ENCODE measurements at places on chromosomes 2 and 18.
A peak's percentile ranks its signal among the peaks of the same experiment; 100 is the strongest.

- DNase-seq: no peak
These were observed 53.7 kb upstream of the GRB14 start for GRCh38 chr2:164675027-164675426.

DNA sequence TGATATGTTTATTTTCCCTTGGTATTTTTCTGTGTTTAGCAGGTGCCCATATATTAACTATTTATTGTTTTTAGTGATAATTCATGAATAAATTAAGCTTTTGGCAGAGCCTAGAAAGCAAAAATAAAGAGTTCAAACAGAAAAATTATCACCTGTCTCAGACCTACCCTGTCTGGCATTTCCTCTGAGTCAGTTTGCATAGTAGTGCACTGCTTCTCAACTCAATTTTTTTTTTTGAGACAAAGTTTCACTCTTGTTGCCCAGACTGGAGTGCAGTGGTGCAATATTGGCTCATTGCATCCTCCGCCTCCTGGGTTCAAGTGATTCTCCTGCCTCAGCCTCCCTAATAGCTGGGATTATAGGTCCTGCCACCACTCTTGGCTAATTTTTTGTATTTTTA lies 793.9 kb downstream of the SUCLG1 start:
- no peak for DNase-seq

DNA sequence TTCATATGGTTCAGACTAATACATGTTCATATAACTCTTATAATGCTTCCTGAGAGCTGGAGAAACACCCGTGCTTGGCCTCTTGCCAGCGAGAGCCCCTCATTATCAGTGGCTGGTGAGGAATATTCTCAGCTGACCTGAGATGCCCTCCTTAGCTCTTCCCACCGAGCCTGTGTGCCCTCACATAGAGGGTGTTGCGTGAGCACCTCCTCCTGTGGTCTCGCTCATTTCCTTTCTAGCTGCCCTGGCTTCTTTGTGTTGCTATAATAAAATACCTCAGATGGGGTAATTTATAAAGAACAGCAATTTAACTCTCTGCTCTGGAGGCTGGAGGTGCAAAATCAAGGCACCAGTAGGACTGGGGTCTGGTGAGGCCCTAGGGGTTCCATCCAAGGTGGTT lies 80.5 kb upstream of the ALKAL2 start:
- DNase-seq: no peak

DNA sequence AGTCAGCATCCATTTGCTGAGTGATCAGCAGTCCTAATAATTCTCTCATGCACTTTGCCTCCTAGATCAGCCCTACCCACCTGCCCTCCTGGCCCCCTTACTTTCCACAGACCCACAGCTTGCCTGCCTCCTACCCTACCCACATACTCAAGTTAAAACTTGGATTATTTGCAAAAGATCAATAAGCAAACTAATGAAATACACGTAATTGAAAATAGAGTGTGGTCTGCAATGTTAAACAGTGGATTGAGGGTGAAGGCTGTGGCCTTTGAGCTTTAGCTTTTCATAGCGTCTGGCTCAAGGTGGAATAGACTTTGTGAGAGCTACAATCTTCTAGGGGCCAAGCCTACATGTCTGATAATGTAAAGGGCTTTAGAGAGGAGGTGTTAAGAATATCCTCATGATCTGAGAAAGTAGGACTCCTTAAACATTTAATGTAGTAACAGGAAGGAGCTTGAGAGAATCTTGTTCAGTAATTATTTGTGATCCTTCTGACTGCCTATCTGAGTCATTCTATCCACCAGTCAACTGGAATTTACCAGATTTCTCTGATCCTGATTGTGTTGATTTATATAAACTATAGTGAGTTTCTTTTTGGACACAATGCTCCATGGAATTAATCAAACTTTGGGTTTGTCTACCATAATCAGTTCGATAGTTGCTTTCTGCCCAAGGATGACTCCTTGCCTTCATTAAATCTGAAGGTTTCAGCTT lies 310.0 kb downstream of the HRH4 start:
- no peak for DNase-seq

DNA sequence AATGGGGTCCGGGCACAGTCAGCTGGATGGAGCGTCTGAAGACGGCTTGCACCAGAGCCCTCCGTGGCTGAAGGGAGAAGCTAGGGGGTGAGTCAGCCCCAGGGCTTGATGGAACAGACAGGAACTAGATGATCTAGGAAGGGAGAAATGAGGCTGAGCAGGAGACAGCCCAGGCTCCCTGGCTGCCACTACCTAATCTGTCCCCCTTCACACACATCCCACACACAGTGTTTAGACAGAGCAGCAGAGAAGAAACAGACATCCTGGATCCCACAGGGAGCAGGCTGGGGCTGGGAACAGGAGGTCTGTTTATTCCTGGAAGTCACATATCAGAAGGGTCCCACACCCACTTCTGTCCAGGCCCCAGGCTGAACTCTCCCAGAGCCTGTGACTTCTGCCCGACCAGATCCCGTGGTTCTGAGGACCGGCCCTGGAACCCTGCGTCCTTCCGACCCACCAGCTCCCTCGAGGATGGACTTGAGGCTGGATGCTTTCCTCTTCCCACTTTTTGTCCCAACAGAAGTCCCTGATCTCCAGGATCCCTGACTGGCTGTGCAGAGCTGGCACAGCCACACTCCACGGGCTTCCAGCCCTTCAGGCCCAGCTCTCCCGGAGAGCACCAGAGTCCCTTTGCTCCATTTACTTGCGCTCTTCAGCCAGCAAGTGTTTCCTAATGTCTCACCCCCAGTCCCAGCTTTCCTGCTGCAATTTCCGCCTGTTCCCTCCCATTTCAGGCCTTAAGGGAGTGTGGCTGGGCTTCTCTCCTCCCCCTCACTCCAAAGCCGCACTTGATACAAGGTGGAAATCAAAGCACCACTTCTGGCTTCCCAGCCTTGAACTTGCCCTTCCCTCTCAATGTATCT lies 1.5 kb upstream of the GPBAR1 start:
- no peak for DNase-seq

DNA sequence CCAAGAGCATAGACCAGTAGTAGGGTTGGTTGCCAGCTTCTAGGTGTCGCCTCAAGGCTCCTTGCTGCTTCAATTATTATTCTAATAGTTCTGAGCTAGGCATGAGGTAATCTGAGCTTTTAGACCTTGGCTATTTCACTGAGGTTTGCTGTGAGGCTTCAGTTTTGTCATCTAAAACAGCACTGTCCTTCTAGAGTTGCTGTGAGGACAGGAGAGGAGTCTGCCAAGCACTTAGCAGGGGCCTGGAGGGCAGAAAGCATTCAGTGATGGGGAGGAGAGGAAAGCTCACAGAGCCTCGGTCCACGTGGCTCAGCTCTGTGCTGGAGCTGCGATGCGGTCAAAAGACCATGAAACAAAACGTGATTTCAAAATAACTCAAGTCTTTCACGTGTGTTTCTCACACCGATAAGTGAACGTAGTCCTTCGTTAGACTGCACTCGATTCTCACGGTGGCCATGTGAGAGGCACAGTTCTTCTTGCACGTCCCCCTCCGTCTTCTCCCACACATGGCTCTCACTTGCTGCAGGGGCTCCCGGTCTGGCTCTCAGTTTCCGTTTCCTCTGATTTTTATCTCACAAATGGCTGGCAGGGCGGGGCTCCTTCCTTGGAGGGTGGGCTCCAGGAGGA lies 113.7 kb downstream of the B3GNT2 start:
- peak; percentile 18 for DNase-seq

- no peak for DNase-seq
These were observed 884.8 kb upstream of the ZEB2 start for GRCh38 chr2:145404690-145405089.

DNA sequence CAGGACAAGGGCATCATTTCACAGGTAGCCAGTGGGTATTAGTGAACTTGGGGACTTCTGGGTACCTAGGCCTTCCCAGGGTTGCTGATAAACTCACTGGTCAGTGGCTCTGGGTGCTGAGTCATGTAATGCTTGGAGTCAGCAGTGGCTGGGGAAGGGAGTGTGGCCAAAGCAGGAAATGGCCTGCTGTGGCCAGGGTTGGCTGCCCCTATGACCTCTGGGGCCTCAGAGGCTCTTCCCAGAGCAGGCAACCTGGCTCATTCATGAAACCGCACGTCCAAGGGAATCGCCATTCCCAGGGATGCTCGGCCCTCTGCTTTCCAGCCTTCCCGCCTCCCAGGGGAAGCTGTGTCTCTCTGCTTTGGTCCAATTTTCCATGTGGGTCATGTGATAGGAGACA lies 294.9 kb downstream of the DYSF start:
- no peak for DNase-seq

GRCh38 chr2:230968921-230969658 lies 26.8 kb upstream of the SPATA3 start:
- DNase-seq: no peak

DNA sequence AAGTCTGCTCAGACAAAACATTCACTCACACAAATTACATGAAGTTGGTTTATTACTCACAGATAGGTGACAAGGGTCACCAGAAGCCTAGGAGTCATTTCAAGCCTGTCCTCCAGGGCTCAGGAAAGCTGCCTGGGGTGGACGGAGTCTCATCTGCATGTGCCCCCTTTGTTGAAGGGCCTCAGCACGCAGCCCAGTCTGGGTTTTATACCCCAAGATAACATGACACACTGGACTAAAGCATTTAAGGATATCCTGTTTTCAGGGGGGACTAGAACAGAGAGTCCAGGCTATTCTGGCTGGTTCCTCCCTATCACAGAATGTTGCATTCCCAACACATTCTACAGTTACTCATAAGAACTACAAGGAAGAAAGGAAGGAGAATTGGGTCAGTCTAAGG lies 164.7 kb downstream of the MREG start:
- DNase-seq: no peak

GRCh38 chr2:53786352-53786704 lies 425 bp downstream of the ASB3 start:
- DNase-seq: peak; percentile 6

DNA sequence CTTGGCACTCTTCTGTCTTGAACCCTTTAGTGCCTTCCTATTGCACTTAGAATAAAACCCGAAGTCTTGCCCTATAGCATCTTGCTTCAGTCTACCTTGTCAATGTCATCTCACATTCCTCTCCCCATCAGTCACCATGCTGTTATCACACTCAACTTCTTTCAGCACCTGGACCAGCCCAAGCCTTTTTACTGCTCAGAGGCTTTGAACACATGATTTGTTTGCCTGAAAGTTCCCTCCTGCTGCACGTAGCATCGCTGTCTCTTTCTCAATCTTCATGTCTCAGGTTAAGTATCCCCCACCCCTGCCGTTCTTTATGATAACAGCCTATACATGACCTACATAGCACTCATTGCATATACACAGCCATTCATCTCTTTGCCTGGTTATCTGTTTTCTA lies 41.3 kb upstream of the LGALSL start:
- no peak for DNase-seq

- no peak for DNase-seq
These were observed 265.1 kb downstream of the SOCS6 start for GRCh38 chr18:70553936-70554260.

DNA sequence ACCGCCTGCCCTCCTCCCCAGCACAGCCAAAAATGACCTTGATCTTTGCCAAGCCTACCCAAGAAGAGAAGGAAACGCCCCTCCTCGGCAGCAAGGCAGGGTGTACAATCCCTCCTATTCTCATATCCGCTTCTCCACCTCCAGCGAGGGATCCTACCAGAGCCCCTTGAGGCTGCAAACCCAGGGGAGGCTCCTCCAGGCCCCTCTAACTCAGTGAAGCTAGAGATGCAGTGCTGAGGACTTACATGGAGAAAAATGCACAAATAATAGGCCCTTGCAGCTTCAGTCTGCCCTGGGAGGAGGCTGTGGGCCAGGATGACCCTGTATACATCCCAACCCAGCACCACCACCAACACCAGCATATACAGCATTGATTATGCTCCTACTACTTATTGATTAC lies 46.9 kb upstream of the POMC start:
- no peak for DNase-seq

- DNase-seq: peak; percentile 24
These were observed 10.4 kb upstream of the FAM228A start for GRCh38 chr2:24164416-24164973.

- peak; percentile 51 for DNase-seq
These were observed 20.3 kb downstream of the PLEK start for GRCh38 chr2:68385220-68385906.

DNA sequence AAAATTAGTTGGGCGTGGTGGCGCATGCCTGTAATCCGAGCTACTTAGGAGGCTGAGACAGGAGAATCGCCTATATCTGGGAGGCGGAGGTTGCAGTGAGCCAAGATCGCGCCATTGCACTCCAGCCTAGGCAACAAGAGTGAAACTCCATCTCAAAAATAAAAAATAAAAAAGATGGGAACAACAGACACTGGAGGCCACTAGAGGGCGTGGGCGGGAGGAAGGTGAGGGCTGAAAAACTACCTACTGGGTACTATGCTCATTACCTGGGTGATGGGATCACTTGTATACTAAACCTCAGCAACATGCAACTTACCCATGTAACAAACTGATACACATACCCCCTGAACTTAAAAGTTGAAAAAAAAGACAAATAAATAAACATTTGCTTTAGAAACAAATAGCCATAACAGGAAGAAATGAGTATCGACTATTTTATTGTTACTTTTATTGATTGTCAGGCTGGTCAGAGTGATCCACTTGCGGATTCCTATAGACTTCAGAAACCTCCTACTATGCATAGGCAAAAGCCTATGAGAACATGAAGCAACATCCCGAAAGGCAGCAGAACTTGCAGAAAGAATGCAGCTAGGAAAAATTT lies 61.0 kb downstream of the TMEM163 start:
- peak; percentile 24 for DNase-seq

DNA sequence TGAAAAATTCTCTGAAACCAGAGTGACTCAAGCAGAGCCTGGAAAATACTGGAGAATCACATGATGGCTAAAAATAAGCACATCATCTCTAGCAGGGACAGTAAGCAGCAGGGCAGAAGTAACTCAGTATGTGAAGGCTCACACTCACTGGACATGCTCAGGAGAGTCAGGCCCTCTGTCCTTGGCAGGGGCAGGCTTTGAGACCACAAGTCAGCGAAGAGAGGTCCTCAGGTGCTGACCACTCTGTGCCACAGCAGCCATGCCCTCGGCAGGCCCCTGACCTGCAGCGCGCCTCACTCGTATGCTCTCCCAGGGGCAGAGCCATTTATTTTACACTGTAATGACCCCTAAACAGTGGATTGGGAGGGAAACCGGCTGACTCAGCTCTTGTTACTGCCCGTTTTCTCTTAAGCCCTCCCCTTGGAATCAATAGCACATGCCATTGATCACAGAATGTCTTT lies 76.8 kb downstream of the MAPRE2 start:
- no peak for DNase-seq

- DNase-seq: no peak
These were observed 130.8 kb upstream of the NT5C1B start for GRCh38 chr2:18719978-18720775.

DNA sequence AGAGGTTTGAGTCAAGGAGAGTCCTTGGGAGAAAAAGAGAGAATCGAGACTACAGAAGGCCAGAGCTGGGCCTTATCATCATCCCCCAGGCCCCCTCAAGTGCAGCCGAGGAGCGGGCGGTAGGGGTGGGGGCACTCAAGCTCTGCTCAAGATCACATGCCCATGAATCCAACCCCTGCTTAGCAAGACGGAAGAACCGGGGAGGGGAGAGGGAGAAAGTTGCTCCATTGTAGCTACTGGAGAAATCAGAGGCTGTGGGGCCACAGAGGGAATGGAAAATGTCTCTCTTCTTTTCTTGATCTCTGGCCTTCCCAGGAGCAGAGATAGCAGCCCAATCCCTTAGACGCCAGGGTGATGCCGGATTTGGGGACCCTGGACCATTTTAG lies 14.6 kb downstream of the SLC4A3 start:
- no peak for DNase-seq

- peak; percentile 59 for DNase-seq
These were observed 11.6 kb downstream of the TRIB2 start for GRCh38 chr2:12728221-12728777.

GRCh38 chr2:233440314-233440713 lies 86.0 kb downstream of the DGKD start:
- no peak for DNase-seq
